Activated CD8-positive, alpha-beta memory T cell treated with anti-CD3 and anti-CD28 coated beads for 4 hours (primary cell): ENCODE measurements at places on chromosomes 11 and 22.

- DNase-seq = no peak
These were observed 443.9 kb downstream of the MIAT start for GRCh38 chr22:27101288-27101687.

DNA sequence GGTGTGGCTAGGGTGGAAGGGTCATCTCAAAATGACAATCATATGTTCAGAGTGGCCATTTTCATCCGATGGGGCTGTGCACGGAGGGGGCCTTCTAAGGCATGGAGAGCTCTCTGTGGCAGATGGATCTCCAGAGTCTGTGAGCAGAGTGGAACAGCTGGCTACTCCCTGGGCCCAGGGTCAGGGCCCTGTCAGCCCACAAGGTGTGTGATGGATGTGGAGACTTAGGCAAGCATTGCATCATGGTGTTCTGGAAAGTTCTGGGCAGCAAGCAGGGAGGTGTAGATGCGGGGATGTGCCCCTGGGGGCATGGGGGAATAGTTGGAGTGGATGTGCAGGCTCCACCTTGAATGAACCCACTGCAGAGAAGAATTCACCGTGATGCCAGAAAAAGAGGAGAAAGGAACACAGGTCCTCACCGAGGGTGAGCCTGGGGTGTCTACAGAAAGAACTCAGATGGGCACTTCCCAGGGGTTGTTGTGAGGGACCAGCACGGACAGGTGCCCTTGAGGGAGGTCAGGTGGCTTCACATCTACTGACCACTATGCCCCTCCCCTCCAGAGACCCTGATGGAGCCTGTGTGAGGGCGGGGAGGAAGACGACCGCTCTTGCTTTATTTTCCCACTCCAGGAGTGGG lies 51.1 kb downstream of the CHRDL2 start:
- no peak for DNase-seq

DNA sequence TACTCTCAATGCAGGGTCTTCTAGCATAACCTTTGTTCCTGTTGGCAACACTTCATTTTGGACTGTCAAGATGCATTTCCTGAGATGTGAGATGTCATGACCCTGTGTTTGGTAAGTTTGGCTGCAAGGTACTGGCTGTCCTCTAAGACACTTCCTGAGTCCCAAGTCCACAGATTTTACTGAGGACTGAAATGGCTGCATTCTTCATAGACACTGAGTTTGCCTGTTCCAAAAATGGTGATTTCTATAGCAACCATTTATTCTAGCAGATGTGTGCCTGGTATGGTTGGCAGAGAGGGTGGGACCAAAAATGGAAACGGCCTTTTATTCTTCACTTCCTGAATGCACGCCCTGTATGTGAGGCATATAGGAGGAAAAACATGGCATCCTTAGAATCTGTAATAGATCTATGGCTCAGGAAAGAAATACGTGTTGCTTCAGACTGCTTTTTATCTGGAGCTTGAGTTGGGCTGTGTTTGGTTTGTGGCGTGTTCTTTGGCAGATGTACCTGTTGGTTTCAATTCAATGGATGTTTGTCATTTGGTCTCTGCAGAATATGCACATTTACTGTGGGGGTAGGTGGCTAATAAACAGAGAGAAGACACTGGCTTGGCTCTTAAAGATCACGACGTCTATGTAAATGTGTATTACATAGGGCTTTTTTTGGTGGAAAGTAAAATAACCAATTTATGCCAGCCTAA lies 62.4 kb downstream of the ZBTB16 start:
- DNase-seq = no peak

- DNase-seq = no peak
These were observed 21.7 kb upstream of the MICALL1 start for GRCh38 chr22:37884420-37884819.

DNA sequence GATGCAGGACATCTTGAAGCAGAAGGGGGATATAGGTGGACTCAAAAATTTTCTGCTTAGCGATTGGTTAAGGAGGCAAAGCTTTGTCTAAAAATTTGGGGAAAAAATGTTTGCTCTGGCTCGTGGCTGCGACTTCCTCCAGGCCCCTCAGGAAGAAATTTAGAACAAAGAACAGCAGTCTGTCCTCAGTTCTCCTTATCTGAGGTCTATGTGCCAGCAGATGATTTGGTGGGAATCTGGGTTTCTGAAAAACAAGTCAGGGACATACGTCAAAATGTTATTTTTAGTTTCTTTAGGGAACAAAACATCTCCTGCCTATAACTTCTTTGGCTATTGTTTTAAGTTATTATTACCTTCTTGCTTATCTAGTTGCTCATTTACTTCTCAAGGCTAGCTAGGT lies 8.1 kb downstream of the OR6M1 start:
- no peak for DNase-seq

GRCh38 chr11:120055646-120056045 lies 82.3 kb downstream of the TRIM29 start:
- DNase-seq = no peak

DNA sequence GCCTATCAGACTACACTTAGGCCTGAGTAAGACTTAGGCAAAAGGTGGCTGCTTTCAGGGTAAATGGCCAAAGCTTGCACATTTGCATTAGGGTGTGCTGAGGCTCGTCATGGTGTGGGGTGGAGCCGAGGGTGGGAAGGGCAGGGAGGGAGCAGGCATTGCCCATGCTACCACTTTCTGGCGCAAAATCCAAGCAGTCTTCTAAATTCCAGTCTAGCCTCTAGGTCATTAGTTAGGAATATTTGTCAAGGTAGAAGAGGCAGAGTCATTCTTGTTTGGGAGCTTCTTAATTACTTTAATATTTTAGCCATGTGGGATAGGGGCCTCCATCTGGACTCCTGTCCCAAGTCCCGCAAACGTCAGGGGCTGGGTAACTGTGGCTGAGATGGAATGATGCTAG lies 28.6 kb downstream of the SCUBE1 start:
- DNase-seq = no peak

DNA sequence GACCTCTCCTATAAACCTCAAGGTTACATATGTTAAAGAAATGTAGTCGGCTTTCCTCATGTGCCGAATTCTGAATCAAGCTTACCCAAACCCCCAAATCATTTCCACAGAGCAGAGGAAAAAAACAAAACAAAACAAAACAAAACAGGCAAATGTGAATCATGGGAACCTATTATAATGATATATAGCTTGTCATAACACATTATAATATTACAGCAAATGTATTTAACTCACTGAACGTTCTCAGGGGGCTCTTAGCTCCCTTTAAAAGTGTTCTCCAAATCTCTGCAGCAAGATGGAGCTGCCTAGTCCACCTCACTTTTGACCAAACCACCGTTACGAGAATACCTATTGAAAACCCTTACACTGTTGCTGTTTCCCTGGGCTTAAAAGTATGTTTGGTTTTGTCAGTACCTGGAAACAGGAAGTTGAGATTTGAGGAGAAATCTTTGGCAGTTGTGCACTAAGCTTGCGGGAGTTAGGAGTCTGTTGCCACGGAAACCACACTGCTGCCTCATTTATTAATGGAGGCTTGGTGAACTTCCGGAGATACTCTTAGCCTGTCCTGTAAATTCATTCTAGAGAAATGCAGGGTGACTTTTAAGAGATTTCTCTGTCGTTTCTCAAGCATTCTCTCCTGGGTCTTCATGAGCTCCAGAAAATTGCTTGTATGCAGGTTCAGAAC lies 167.0 kb upstream of the RASSF10 start:
- no peak for DNase-seq

DNA sequence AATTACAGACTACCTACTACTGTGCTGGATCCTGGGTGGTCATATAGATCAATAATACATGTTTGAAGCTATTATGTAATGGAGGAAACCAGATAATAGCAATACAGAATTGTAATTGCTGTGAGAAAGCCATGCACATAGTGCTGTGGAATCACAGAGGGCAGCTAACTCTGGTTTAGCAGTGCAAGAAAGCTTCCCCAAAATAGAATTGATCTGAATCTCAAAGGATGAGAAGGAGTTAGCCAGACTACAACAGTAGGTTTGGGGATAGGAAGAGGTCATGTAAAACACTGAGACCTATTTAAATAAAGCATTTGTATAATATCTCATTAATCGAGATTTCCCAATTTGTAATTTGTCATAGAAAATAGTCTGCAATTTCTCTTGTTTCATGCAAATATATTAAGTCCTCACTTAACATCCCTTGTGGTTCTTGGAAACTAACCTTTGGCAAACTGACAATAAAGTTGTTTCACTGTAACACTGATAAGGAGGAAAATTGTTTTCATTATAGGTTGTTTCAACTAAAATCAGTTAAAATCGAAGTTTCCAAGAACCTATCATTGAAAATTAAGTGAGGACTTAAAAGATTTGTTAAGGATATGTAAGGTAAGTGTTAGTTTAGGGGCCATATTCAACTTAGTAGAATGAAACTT lies 7.6 kb downstream of the C11orf58 start:
- no peak for DNase-seq

- DNase-seq = no peak
These were observed 63.1 kb downstream of the SOX6 start for GRCh38 chr11:16293204-16293681.

DNA sequence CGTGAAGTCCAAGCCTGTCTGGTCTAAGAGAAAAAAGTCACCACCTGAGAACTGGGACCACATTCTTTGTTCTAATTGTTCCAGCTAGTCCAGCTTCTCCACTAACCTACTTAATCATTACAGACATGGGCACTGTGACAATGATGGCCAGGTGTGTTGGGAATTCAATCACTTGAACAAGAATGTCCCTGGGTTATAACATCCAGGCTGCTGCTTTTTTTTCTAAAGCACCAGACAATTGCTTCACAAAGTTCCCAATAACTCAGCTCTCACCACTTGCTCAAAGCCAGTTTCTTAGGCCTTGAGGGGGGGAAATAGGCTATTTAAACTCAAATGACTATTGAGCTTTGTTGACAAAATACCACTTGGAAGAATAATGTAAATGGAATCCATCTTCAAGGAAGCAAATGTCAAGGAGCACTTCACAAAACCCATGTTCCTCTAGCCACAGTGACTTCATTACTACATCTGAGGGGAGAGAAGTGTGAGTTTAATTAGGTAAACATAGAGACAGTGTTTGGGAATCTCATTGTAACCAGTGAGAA lies 80.3 kb downstream of the ME3 start:
- no peak for DNase-seq

- no peak for DNase-seq
These were observed 25.7 kb upstream of the TPBGL start for GRCh38 chr11:75214843-75215242.

DNA sequence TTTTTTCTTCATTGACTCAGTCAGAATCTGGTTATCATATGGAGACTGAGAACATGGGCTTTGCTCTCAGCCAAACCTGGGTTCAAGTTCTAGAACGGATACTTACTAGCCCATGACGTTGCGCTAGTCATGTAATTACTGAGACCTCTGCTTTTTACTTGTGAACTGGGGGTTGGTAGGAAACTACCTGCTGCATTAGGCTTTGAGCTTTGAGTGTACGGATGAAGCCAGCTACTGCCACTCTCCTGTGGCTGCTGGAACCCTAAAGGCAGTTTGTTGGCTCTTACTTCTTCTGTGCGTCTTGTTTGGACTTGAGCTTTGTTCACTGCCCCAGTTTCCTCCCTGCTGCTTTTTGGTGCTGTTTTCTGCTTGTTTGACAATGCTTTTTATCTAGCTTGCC lies 18.1 kb downstream of the PPP6R2 start:
- no peak for DNase-seq

DNA sequence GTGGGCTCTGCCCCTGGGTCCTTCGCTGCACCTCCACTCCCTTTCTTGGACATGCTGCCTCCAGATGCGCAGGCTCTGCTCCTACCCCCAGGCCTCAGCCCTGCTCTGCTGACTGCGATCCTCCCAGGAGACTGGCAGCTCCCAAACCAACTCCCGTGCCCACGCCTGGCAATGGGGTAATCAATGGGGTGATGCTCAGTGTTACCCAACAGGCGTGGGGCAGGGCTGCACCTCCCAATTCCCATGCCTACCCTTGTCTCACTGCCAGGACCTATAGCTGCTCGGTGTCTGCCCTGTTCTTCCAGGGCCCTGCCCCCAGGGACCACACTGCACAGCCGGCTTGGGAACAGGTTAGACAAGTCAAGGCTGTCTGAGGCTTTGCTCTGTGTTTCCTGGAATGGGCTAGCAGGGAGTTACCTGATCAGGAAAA lies at the start of gene ALDH3B2:
Gene ALDH3B2 (minus strand): TSS at position 182 of the 430 bp plus-strand sequence. CDS start 7,688 bp downstream, outside the sequence.
- no peak for DNase-seq

- DNase-seq = no peak
These were observed 914.2 kb downstream of the NTM start for GRCh38 chr11:132284611-132285010.
